ENCODE measurements at places on chromosomes 1 and 21.
A peak's percentile ranks its signal among the peaks of the same experiment; 100 is the strongest.

- no peak for DNase-seq
Measured at GRCh38 chr1:30274173-30274970, 449.0 kb downstream of the MATN1 start.

- DNase-seq = no peak
Measured at GRCh38 chr1:231844986-231845502, 218.5 kb downstream of the DISC1 start.

DNA sequence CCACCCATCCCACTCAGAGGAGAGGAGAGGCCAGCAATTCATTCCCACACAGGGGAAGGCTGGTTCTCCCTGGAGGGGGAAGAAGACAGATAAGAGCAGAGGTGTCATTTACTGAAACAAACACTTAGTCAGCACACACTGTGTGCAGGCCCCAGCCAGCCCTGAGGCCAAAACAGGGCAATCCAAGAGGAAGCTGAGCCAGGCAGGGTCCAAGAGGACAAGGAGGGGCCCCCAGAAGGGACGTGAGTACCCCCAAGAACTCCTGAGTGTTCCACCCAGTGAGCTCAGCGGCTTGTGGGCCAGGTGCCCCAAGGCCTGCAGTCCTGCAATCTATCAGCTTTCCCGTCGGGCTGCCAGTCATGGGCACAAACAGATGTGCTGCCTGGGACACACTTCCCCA lies 15.8 kb downstream of the ADGRB2 start:
- DNase-seq = peak; percentile 45

DNA sequence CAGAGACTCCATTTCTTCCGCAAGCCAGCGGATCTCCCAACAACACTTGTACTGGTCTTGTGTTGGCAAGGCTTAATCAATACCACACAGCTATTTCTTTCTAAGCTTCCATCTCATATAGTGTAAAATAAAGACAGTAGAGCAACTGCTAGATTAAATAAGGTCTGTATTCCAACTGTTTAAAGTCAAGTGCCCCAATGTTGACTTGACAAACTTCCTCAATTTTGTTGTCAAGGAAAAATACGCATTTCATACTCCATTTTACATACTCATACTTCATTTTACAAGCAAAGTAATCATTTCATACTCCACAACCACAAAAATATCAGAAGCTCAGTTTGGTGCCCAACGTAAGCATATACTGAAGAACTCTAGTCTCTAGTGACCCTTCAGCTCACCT lies 143.0 kb downstream of the RERE start:
- no peak for DNase-seq

DNA sequence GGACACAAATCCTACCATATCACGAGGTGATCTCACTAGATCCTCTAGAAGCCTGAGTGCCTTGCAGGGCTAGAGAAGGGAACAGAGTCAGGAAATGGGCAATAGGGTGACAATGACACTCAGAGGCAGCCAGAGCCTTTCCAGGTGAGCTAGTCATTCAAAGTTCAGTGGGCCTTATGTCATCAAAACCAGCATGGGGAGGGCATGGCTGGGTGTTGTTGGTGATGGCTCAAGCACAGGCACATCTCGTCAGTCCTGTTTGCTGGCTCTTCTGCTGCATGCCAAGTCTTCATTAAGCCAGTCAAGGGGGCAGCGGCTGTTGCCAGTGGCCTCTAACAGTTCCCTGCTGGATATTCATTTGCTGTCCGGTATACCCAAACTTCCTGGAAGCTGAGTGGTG lies 99.6 kb upstream of the USP24 start:
- DNase-seq = peak; percentile 67

DNA sequence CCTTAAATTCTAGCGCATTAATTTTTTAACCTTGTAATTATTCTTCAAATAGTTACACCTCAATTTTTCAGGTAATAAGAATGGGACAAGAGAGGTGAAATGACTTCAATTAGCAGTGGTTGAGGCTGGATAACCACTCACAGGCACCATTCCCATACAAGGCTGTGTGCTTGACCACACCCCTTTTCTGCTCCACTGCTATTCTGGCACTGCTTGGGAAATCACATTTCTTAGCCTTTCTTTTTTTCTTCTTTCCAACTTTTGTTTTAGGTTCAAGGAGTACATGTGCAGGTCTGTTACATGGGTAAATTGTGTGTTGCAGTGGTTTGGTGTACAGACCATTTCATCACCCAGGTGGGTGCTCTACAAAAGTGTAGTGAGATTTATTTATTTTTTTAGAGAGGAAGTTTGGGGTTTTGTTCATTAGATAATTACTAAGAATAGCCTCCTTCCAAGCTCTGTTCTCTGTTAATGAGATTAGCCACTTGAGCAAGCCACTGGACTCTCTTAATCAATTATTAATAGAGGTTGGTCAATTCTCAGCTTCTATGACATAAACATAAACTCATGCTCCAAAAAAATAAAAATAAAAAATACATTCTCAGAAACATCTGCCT lies 14.4 kb downstream of the ILDR2 start:
- DNase-seq = no peak

DNA sequence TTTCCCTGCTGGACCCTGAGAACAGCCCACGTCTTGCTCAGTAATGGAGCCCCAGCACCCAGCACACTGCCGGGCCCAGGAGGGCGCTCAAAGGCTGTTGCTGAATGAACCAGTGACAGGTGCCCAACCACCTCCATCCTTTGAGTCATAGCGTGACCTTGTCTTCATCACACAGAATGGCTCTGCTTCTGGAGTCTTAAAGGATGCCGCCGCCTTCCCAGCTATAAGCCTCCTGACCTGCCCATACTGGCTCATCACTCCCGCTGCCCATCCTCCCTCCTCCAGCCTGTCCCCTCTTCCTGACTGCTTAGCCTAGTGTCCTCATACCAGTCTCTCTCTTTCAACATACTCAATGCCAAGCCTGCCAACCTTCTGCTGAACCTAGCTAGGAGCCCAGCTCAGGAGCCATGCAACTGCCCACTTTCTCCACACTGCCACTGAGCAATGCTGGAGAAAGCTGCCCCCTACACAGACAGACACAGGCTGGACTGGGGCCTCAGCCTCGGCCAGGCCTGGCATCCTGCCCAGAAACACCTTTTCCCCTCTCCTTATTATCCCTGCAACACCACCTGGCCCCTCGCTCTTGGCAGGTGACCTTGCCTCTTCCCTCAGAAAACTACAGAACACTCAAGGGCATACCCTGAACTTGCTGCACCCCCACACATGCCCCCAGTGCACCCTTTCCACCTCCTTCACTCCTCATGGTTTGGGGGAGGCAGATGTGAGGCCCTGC lies 14.1 kb downstream of the TTC39A start:
- peak; percentile 21 for DNase-seq

- peak; percentile 93 for DNase-seq
Measured at GRCh38 chr21:41763398-41763931, 3.4 kb downstream of the RIPK4 start.
